ENCODE measurements at places on chromosomes 16 and 17.

DNA sequence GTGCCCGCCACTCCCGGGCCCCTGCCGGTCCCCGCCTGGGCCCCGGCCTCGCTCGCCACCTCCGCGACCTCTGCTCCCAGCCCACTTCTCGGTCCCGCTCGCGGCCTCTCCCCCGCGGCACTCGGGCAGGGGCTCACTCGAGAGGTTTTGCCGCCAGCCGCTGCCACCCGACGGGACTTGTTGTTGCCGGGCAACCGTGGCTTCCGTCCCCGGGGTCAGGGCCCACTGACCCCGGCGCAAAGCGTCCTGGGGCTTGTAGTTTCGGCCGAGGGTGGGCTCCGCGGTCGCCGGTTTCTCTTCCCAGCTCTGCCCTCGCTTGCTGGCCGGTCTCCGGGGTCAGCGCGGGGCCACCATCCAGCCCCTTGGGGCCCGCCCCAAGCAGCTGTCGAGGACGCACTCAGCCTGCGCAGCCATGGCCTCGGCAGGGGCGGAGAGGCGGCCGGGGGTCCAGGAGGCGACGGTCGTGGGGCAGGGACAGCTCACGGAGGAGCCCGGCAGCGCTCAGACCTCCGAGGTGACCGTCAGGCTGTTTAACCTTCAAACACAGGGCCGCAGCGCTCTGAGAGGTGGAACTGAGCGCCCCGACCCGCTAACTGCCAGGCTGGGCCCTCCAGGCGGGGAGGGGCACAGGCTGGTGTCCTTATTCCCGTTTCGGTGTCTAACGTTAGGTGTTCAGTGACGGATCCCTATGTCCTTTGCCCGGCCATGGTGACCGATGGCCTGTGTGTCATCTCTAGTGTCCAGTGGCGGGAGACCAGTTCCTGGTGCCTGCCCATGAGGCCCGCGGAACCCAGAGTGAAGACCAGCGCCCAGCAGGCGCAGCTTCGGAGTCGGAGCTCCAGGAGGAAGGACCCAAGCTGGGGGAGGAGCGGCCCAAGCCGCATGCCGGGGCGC is at the start of the genes C16orf86 and ENKD1:
TSS of gene C16orf86 (plus strand) at position 256 of the 894 bp plus-strand sequence. CDS start at position 413, 157 bp downstream.
TSS of gene ENKD1 (minus strand) at position 192 of the 894 bp plus-strand sequence. CDS start 308 bp downstream, outside the sequence.
- DNase-seq = peak; percentile 79

GRCh38 chr17:8300627-8301242 is 5.5 kb upstream of the SLC25A35 start:
- peak; percentile 62 for DNase-seq

GRCh38 chr16:49181791-49182518 is 99.7 kb downstream of the CBLN1 start:
- DNase-seq = no peak

DNA sequence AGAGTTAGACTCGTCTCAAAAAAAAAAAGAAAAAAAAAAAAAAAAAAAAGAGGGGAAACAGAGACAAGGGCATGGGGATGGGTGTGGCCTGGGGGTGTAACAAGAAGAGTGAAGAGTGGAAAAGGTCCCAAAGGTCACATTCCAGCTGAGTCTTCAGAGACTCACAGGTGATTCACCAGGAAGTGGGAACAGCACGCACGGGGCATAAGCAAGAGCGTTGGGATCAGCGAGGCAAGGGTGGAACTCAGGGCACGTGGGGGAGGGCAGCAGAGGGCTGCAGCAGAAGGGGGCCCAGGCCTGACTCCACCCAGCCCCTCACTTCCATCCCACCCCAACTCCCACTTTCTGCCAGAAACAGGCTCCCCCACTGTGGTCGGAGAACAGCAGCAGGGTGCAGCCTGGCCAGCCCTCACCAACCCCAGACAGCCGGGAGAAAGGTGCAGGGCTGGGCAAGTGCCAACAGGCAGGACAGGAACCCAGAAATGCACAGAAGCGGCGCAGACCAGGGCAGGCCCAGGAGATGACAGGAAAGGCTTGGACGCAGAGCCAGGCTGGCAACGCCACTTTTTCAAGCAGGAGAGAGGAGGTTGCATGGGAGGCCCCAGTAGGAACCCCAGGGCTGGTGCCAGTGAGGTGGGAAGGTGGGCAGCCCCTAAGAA is 3.3 kb downstream of the MEAK7 start:
- DNase-seq = no peak

GRCh38 chr16:23538919-23539278 is 18.3 kb downstream of the EARS2 start:
- DNase-seq = no peak

DNA sequence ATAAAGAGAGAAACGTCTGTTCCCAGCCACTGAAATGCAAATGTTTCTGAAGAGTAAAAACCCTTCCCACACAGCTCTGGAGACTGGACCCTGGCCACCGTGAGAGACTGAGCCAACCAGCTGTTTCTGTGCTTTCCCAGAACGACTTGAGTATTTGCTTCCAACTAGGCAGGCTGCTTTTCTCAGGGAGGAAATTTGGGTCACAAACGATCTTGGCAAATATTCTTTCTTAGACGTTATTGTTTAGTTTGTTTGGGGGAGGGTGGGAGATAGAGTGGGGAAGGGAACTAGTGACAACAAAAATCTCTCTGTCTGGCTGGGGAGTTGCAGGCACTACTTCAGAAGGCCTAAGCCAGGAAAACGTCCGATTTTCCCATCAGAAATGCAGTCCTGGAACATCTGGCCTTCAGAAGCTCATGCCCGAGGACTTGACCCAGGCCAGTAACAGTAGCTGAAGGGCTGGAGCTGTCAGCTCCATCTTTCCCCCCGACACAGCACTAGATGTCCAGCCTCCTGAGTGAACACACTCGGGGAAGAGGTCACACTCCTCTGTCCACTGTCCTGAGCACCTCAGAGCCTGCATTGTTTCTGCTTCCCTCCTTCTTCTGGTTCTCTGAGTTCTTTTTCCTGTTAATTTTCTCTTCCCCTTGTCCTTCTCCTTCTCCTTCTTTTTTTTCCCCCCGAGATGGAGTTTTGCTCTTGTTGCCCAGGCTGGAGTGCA is 4.0 kb downstream of the CCDC92B start:
- DNase-seq = no peak

DNA sequence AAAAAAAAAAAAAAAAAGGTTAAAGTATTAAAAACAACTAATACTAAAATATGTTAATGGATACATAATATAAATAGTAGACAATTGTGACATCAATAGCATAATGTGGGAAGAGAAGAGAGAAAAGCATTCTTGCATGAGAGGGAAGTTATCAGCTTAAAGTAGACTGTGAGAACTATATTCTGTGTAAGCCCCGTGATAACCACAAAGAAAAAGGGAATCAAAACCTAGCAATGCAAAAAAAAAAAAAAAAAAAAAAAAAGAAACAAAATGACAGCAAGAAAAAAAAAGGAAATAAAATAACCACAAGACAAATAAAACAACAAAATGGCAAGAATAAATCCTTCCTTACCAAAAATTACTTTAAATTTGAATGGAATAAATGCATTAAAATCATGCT is 39.8 kb upstream of the MYLK3 start:
- DNase-seq = no peak

DNA sequence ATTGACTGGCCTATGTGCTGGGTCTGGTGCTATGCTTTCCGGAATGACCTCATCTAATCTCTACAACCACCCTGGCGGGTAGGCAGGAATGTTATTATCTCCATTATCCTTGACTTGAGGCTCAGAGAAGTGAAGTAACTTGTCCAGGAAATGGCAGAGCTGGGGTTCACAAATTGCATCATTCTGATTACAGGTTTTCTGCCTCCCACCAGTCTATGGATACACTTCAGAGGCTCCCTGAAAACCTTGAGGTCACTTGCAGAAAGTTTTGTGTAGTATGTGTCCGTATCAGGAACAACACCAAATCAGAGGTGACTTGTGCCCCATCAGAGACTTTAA is 19.1 kb downstream of the NOD2 start:
- no peak for DNase-seq

- peak; percentile 92 for DNase-seq
These were observed at the start of gene GABARAP for GRCh38 chr17:7241783-7242716. Gene GABARAP (minus strand): TSS chr17:7242449. CDS start chr17:7242330, 119 bp downstream.

GRCh38 chr17:40451420-40451819 is 8.2 kb downstream of the IGFBP4 start:
- no peak for DNase-seq

- DNase-seq = no peak
These were observed 7.0 kb upstream of the MILR1 start for GRCh38 chr17:64441772-64442540.

DNA sequence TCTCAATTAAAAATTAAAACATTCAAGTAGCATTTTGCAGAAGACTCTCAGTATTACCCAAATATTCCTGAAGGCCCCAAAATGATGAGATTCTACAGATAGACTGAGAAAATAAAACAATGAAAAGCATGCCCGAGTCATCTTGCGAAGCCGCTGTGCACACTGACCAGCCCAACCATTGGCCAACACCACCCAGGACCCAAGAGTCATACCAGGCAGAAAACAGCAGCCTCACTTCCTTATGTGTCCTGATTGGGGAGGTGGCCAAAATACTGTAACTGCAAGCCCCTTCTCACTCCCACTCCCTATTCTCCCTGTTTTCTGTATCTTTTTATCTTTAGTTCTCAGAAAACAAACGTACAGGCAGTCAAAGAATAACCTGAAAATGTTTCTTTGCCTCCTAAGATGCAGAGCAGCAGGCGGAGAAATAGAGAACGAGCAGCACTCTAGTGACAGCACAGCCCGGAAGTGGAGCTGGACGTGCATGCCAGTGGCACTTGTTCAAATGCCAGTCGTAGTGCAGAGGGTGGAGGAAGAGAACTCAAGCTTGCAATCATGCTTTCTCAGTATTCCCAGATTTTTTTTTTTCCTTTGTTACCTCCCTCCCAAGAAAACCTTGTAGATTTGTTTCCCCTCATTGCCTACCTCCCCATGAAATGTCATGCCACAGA is 182.3 kb upstream of the SOX9 start:
- no peak for DNase-seq

- no peak for DNase-seq
These were observed 116.7 kb downstream of the PITPNC1 start for GRCh38 chr17:67493812-67494211.

- no peak for DNase-seq
These were observed 10.2 kb upstream of the CBX8 start for GRCh38 chr17:79806863-79807720.

DNA sequence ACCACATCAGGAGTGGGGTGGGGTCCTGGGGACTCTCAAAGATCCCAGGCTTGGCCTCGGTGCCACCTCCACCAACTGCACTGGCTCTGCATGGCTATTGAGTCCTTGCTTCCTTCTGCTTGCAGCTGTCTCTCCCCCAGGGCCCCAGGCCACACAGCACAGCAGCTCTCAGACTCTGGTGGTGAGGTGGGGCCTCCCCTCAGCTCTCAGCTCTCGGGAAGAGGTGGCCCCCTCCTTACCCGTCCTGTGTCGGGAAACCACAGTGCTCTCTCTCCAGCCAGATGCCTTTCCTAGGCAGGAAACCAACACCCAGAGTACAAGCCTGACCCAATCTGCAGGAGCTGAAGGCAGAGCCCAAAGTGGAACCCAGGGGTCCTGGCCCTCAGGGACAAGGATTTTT is 18.5 kb downstream of the SRCIN1 start:
- no peak for DNase-seq

- DNase-seq = no peak
These were observed 9.5 kb downstream of the TAX1BP3 start for GRCh38 chr17:3658784-3659449.

DNA sequence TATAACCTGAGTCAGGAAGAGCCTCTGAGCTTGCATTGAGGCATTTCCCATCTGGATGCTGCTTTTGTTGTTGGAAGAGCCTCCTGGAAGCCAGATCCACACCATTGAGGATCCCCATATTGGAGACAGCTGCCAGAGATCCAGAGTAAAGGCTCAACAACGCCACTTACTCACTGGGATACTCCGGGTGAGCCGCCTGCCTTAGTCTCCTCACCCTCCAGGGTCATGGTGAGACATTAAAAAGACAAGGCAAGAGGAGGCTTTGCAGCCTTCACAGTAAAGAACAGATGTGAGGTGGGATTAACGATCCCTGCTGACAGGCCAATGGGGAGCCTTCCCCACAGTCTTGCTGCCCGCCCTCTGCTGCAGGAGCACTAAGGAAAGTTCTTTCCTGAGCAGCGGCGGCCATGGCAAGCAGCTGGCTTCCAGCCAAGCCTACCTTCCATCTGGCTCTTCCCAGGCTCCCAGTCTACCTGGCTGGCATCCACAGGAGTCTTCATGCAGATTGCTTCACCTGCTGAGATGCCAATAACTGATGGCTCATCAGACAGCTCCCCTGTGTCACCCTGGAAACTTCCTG is 198.5 kb downstream of the CYLD start:
- no peak for DNase-seq

- DNase-seq = no peak
These were observed 155.8 kb upstream of the CDC42EP4 start for GRCh38 chr17:73467651-73468050.

DNA sequence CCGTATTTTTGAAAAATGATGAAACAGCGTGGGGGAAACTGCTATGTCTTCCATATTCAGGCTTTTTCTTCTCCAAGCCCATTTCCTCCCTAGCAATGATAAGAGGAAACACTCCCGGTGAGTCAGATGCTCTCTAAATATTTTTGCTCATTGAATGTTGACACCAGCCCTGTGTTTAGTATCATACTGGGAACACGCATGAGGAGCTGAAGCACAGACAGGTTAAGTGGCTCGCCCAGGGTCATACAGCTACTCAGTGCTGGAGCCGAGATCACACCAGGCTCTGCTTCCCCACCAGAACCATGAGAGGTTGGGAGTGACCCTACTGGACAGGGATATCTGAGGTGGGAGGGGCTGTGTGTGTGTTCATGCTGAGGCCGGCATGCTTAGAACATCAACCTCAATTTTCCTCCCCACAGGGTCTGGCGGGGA is 37.8 kb upstream of the ADGRG1 start:
- DNase-seq = no peak

GRCh38 chr16:88993166-88993761 is 16.3 kb upstream of the CBFA2T3 start:
- no peak for DNase-seq

DNA sequence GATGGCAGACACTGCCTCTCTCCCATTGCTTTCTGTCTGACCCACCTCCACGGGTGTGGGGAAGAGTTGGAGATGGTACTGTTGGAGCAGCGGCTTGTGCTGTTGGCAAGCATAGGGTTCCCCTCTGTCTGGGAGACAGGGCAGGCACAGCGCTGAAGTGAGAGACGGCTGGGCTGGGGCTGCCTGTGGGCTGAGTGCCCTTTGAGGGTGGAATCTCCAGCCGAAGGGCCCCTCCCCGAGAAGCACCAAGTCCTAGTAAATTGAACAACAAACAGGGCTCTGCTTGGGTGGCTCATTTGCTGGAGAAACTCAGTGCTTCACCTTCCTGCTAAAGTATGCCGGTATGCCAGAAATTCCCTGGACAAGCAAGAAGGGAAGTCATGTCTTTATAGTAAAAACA is 79.7 kb downstream of the KSR1 start:
- DNase-seq = no peak

DNA sequence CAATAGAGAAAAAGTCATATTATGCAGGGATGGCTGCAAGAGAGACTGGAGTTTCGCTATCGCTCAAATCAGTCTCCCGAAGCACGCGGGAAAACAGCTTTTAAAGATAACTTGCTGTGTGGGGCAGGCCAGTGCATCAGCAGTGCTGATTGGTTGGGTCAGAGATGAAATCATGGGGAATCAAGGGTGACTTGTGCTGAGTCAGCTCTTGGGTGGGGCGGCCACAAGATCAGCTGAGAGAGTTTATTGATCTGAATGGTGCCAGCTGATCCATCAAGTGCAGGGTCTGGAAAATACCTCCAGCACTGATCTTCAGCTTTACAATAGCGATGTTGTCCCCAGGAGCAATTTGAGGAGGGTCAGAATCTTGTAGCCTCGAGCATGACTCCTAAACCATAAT is 430.5 kb downstream of the RBFOX1 start:
- no peak for DNase-seq

All from stimulated activated CD4-positive, alpha-beta T cell treated with anti-CD3 and anti-CD28 coated beads, Interleukin-4, amount 100 ng/mL, for 4 hours (primary cell).